Stimulated activated effector memory CD8-positive, alpha-beta T cell treated with anti-CD3 and anti-CD28 coated beads, Interleukin-12 subunit alpha, Interleukin-12 subunit beta, amount 100 ng/mL, for 72 hours (primary cell): ENCODE measurements at places on chromosomes 4 and X.
A peak's percentile ranks its signal among the peaks of the same experiment; 100 is the strongest.

- no peak for DNase-seq
Observed at GRCh38 chr4:14375816-14376215, 626.5 kb upstream of the CPEB2 start.

- peak; percentile 68 for DNase-seq
Observed at GRCh38 chr4:2417226-2417764, 1.1 kb downstream of the ZFYVE28 start.

DNA sequence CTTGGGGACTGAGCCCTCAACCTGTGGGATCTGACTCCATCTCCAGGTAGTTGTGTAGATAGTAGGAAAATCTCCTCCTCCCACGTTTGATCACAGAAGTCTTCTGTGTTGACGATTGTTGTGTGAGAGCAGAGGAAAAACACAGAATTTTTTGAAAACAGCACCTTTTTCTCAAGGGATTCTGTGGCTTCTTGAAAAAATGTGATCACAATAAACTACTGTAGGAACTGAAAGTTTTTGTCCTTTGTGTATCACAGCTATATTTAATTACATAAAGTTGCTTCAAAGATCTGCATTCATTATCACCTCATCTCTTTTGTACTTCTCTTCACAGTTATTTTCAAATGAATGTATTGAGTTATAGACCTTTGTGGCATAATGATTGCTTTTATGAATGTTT lies 85.1 kb downstream of the AFF1 start:
- no peak for DNase-seq

DNA sequence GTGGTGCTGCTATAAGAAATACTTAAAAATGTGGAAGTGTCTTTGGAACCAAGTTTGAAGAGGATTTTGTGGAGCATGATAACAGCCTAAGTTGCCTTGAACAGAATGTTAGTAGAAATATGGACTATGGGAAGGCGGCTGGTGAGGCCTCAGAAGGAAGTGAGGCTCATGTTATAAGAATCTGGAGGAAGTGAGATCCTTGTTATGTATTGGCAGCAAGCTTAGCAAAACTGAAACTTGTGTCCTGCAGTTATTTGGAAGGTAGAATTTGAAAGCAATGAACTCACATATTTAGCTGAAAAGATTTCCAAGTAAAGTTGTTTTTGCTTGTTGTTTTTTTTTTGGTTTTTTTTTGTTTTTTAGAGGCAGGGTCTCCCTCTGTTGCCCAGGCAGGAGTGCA lies 13.6 kb upstream of the MED14 start:
- DNase-seq, result no peak

GRCh38 chrX:150499240-150499639 lies 69.2 kb upstream of the MTM1 start:
- DNase-seq, result no peak

GRCh38 chr4:176563591-176563990 lies 229.1 kb downstream of the VEGFC start:
- no peak for DNase-seq

DNA sequence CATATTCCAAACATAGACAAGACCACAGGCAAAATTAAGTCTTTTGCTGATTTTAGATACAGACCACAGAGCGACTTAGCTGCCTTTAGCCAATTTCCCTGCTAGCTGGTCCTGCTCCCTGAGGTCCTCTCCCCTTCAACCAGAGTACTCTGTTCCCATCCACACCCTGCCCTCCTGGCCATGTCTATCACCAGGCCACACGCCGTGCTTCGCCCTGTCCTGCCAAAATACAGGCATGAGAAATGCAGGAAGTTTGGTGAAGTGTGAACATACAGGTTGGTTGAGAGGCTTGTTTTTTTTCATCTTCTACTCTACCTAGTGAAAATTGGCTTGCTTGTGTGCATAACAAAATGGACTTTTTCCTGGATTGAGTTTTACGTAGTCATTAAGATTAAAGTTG lies 226.2 kb upstream of the TENM3 start:
- no peak for DNase-seq

GRCh38 chr4:152176627-152177214 lies 359.2 kb downstream of the FBXW7 start:
- DNase-seq, result no peak

- DNase-seq, result no peak
Observed at GRCh38 chrX:154457491-154458115, 478 bp upstream of the PLXNA3 start.

DNA sequence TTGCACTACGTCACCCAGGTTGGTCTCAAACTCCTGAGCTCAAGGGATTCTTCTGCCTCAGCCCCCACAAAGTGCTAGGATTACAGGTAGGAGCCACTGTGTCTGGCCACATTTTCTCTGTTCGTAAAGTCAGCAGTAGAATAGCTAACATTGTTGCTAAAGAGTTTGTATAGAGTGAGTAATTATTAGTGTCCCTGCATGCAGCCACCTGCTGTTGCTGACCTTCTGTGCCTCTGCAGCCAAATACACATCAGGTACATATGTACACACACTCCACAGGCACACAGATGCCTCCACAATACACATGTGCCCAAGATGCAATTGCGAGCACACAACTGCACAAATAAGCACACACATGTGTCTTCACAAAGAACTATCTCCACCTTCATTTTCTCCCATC lies 10.9 kb downstream of the DRD5 start:
- DNase-seq, result no peak

- DNase-seq, result no peak
Observed at GRCh38 chrX:36573720-36574119, 434.4 kb upstream of the FAM47C start.

- peak; percentile 59 for DNase-seq
Observed at GRCh38 chr4:184453365-184454160, 20.8 kb downstream of the IRF2 start.

GRCh38 chr4:37922328-37922727 lies 31.4 kb downstream of the TBC1D1 start:
- DNase-seq, result no peak

DNA sequence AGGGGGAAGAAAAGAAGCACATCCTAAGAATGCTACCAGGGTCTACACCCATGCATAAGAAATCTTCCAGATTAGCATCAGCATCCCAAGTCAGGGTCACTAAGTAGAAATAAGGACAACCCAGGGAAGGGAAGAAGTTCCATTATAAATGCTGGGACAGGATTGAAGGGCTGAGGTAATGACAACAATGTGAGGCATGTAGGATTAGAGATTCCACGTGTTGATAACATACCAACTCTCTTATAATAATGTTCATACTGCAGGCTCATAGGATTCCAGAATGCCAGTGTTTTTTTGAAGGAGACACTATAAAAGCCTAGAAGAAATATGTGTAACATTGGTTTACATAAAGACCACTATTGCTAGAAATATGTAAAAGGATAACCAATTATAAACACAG lies 201.2 kb downstream of the MID1IP1 start:
- DNase-seq, result no peak
